ENCODE measurements at places on chromosomes 6 and 20. TPM values are rescaled to one million over a fixed set of nuclear protein-coding genes. Genes with fewer than 3 reads are reported as not detected.

DNA sequence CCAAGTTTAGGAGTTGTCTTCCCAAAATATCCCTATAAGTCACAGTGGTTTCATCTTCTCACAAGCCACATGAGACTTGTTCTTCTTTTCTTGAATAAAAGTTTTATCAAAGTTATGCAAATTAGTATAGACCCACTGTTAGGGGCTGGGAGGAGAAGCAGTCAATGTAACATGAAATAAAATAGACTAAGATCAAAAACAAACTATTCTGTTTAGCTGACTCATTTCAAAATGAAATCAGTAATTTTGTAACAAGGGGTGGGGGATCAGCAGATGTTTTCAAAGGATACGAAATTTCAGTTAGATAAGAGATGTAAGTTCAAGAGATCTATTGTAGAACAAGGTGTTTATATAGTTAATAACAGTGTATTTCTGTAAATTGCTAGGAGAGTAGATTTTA, 339.6 kb upstream of the PRDM1 start:
- DNase-seq = no peak

DNA sequence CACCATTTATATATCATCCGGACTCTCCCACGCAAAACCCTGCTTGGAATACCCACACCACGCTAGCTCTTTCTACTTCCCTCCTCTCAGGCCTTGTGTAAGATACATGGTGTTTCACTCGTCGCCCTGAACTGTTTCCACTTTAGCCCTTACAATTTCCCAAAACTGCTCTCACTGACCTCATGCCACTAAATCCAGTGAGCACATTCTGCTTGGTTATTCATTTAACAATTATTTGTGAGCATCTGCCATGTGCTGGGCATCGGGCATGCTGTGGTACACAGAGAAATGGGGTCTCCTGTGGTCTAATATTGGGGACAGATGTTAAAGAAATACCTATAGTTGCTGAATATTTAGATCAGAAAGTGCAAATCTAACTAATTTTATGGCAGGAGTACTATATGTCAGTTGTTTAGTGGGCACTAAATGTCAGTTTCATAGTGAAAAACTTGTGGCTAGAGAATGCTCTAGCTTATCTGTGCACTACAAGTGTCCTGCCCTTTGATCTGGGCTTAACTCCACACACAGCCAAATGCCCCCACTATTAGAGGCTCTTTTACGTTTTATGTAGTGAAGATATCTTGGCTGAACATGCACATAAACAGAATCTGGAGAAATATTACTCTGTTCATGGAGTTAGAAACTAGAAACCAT, 41.0 kb downstream of the PLEKHG1 start:
- no peak for DNase-seq

The NOX3 gene
- polyA plus RNA-seq = not detected

The CFAP61 gene
- 5.3 TPM for polyA plus RNA-seq

DNA sequence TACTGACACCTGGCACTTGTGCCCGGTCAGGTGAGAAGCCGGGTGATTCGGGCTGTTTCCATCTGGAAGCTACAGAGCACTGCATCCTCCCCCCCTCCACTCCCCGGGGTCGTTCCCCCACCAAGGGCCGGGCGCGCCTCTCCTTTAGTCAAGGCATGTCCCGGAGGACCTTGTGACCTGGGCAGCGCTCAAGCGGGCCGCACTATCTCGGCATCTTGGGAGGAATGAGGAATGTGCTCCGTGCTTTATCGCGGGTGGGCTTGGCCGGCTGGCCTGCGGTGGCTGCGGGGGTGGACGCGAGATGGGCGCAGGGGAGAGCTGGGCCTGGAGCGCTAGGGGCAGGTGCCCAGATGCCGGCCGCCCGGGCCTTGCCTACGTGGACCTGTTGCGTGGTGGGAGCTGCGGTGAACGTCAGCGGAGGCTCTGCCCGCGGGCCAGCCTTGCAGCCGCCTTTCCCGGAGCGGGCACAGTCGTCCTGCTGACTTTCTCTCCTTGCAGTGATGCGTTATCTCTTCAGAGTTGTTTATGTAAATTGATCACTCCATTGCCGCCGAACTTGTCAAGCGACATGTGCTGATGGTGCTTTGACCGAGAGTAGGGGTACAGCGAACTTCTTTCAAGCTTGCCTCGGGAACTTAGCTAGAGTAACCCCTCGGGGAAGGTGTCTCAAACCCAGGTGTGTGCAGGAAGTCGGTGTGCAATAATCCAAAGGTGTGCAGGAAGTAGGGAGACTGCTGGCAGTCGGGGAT, 1.1 kb downstream of the LRRC1 start:
- DNase-seq = peak; percentile 42

Measured in left lung (tissue), 14 donors.